Left cardiac atrium (tissue), 4 donors: ENCODE measurements at places on chromosomes 1 and 21. TPM values are rescaled to one million over a fixed set of nuclear protein-coding genes. Genes with fewer than 3 reads are reported as not detected.

DNA sequence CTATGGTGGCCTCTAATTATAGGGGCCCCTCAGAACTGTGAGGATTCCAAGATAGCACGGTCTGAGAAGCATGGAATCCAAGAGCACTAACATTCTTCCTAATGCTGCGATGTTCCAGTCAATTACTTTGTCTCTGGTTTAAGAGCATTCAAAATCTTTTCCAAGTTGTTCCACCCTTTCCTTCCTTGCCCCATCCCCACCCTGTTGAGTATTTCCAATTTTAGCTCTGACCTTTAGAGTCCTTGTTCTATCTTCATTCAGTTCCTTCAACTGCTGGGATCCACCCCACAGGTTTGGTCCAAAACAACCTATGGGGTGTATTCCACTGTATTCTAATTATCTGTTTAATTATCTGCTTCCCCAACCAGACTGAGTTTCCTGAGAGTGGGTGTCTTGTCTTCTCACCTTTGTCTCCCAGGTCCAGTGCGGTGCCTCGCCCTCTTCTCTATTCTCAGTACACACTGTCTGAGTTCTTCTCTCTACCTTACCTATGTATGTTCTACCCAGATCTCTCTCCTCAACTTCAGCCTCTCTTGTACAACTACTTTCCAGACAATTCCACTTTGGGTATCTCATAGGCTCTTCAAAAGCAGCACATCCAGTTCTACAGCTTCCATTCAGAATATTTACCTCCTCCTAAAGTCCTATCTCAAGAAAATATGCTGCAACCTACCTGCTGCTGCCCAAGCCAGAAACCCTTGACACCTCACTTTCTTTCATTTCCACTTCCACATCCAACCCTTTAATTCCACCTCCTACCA lies 25.0 kb upstream of the BCL9 start:
- DNase-seq, result no peak

GRCh38 chr1:45365051-45365450 lies 24.8 kb upstream of the MUTYH start:
- no peak for DNase-seq

- no peak for DNase-seq
These were observed 43.8 kb downstream of the C1orf198 start for GRCh38 chr1:230824551-230824918.

DNA sequence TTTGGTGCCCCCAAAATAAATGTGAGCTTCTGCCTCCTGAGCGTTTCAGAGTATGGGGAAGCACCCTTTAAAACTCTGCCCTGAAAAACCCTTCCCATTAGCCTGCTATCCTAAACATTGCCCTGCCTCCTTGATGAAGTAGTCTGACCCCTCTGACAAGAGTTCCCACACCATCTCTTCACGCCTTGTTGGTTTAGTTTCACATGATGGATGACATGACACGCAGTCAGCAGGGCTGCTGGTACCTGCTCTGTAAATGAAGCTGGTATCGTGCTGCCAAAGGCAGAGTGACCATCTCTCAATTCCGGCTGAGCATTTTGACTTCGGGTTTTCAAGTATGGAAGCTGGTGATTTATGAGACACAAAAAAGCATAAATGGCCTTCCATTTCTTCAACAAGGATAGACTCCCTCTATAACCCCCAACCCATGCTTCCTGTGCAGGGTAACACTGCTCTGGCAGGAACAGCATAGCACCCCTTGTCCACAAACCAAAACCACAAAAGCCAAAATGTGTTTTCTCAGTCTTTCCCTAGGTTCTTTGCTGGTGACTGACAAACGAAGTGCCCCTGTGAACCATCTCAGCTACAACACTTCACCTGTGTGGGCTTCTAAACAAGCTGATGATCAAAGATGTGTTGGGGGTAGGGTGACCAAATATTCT lies 444.6 kb downstream of the NUF2 start:
- no peak for DNase-seq

MYOG gene
- not detected for total RNA-seq
